ENCODE measurements at places on chromosomes 12 and 14.

DNA sequence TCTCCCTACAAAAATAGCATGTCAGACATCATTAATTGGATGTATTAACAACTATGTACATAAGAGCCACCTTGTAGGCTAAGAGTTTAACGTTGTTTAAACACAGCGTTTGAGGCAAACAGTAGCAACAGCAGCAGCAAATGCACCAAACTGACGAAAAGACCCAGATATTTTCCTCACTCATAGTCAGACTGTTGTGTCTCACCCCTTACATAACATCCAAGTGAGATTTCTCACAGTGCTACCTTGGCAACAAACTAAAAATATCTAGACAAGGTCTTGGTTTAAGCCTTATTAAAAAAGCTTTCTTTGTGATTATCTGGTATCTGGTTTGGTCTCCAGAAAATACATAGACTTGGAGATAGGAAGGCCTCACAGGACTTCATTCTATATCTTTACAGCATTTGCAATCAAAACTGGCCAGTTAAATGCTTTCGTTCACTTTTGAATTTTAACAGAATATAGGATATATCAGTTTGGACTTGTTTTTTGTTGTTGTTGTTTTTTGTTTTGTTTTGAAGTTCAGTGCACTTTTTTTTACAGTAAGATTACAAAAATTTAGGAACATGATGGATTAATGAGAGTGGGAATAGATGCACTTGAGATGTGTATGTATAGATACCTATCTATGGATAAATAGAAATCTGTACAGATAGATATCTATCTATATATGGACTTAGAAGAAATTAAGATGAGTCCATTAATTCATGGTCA lies 4.1 kb downstream of the BHLHE41 start:
- no peak for DNase-seq

GRCh38 chr12:59844750-59845149 lies 248.9 kb downstream of the SLC16A7 start:
- DNase-seq = no peak

DNA sequence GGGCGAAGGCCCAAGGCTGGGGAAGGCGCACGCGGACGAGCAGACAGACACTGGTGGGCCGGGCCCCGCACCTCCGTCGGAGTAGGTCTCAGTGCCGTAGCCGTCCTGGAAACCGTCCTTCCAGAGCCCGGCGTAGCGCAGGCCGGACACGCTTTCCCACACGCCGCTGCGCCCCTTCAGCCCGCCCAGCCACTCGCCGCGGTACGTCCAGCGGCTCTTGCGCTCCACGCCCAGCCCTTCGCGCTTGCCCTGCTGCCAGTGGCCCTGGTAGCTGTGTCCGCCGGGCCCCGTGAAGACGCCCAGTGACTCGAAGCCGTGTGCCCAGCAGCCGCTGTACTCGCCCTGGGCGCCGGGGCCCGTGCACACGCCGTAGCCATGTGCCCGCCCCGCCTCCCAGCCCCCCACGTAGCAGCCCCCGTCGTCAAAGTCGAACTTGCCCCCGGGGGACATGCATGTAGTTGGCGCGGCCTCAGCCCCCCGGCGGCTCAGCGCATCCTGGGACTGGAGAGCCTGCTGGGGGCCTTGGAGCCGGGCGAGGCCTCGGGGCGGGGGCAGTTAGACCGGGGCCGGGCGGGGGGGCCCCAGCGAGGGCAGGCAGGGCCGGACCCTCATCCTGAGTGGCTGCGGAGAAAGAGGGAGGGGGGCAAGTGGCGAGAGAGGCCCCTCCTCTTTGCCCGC lies 1.4 kb downstream of the JPH4 start:
- no peak for DNase-seq

DNA sequence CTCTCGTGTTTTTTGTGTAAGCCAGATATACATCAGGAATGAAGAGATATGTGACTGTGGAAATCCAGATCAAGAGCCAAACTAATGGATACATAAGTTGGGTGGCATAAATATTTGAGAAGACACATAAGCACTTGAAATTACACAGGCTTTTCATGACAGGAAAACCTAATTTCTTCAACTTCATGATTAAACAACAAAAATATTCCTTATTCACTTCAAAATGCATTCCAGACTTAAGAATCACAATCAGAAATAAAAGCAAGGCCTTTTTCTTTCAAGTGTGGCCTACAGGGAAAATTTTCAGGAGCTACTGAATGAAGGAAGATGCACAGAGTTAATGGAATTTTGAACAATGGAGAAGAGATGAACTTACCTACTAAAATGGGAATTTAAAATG lies 515.6 kb downstream of the FOXG1 start:
- DNase-seq = no peak

DNA sequence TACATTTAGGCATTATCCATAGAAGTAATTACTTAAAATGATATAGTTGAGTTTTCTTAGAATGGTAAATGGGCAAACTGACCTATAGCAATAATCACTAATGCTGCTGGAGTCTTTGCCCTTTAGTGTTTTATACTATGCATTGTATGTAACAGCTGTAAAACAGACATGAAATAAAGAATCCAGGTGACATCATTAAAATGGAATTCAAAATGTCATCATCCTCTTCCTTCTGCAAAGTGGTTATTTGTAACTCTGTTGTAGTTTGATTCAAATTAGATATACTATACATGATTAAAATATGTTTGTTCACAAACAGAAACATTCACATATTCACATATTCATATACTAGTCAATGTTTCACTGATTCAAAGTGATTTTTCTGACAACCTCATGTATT lies 598.8 kb downstream of the SLC16A7 start:
- no peak for DNase-seq

DNA sequence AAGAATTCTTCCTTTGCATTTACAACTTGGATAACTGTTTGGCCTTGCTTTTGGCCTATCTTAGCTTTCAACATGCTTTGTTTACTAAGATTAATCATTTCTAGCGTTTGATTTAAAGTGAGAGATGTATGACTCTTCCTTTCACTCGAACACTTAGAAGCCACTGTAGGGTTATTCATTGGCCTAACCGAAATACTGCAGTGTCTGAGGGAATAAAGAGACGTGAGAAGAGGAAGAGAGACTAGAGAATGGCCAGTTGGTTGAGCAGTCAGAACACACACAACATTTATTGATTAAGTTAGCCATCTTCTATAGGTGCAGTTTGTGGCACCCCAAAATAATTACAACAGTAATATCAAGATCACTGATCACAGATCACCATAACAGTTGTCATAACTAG lies 62.3 kb upstream of the CCDC175 start:
- DNase-seq = no peak

DNA sequence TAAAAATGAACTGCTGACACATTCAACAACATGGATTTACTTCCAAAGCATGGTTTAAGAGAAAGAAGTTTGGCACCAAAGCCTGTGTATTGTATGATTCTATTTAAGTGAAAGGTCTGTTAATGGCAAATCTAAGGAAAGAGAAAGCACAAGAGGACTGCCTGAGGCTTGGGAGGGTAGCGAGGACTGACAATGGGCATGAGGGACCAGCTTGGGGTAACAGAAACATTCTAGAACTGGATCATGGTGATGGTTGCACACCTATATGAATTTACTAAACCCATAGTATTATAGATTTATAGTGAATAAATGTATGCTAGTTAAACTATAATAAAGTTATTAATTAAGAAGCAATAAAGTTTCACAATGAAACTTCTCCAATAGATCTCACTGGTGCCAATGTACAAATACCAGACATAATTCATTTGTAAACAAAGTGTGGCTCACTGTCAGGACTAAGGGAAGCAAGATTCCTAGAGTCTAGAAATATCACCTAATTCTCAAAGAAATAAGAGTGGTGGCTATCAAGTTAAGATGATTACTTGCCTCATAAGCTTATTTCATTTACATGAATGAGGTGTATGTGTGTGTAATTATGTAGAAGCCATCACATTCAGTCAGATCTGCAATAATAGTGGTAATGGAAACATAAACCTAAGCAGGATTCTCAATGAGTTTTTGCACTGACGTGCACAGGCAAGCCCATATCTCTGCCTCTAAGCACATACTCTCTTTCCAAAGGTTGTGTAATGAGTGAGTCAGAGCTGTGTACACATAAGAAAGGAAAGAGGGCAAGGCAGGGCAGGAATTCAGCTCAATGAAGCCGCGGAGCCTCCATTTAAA lies 353.4 kb downstream of the KCNH5 start:
- no peak for DNase-seq

DNA sequence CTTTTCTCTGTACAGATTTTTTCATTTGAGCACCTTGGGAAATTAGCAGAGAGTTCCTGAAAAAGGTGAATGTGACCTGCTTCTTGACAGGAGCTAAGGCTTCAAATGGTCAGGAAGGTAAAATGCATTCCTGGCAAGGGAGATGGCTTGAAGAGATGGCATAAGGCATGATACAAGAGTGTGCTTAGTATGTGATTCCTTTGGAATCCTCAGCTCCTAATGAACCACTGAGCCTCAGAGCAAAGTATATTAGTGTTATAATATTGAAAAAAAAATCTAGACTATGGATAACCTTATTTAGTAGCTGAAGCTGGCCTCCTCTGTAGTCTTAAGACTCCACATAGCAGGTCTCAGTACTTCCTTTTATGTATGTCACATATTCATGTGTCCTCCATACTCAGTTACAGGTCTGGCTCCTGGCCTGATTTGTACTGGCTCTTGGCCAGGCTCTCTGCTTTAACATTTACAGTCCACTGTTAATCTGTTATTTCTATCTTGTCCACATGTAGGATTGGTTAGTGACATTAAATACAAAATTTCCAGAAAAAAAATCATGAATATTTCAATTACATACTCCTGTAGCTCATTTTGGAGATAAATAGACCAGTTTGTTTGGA lies 17.9 kb downstream of the TOGARAM1 start:
- DNase-seq = no peak

GRCh38 chr14:101226265-101226602 lies 322.7 kb upstream of the RTL1 start:
- no peak for DNase-seq

DNA sequence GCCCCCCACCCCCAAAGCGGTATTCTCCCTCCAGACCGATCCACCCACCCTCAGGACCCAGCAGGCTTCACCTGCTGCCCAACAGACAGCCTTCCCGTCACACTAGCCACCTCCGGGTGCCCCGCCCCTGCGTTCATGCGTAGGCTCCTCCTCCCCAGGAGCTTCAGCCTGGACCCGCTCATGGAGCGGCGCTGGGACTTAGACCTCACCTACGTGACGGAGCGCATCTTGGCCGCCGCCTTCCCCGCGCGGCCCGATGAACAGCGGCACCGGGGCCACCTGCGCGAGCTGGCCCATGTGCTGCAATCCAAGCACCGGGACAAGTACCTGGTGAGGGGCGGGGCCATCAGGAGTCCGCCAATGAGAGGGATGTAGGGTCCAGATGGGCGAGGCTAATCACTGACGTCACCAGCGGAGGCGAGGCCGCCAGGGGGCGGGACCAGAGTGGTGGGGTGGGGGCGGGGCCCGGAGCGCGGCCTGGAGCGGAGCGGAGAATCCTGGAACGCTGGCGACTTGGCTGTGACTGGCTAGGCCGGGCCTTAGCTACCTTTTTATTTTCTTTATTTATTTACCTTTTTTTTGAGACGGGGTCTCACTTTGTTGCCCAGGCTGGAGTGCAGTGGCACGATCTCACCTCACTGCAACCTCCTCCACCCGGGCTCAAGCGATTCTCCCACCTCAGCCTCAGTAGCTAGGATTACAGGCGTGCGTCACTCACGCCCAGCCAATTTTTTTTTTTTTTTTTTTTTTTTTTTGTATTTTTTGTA lies 4.4 kb downstream of the TNS2 start:
- DNase-seq = peak; percentile 96

DNA sequence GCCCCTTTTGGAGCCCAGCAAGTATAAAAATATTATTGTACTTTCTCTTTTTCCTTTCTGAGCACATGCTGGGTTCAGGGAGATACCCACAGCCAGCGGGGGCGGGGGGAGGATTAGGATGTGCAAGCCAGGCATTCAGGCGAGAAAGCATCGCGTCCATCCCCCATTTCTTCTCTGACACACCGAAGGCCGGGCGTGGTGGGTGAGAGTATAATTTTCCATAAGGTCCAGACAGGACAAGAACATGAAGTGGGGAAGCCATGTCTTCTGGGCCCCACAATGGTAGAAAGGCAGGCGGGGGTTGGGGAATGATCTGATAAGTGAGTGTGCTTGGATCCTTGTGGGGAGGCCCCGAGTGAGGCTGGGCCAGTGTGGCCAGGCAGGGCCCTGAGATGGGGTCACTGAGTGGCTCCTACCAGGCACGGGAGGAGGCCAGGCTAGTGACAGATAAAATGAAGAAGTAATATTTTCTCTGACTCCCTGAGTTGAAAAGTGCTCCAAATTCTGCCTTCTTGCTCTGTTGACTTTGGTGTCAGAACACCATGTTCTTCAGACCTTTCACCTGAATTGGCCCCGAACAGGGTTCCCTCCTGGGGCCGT lies 10.7 kb upstream of the LRTM2 start:
- no peak for DNase-seq

DNA sequence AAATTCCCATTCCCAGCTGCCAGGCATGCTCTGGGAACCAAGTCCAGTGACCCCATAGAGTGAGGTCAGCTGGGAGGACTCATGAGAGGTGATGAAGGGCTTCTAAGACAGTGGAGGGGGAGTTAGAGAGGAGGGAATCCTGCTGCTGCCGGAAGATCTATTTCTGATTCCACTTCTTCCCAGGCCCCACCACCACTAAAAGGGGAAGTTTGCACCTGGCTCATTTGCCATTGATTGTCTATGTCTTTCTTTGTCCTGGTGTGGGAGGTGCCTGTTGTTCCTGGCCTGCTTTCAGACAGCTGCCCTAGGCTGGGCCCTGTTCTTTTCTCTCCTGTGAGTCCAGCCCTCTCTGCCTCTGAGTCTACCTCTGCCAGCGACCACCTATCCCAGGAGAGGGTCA lies 3.0 kb upstream of the KRT6A start:
- no peak for DNase-seq

DNA sequence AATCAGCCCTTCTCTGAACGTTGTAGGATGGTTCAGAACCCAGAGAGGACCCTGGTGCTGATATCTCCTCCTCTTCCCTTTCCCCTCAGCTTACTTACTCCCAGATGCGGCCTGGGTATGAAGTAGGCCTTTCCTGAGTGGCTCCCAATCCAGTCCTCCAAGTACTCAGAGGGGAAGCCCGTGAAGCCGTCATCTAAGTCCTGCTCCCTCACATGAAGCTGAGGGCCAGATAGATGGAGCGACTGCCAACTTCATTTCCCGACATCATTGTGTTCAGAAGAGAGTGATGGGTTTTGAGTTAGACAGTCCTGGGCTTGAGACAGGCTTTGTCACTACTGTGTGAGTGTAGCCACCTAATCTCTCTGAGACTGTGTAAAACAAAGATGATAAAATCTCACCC lies 2.7 kb downstream of the APOLD1 start:
- no peak for DNase-seq
